OCI-LY7 (cell line): ENCODE measurements at places on chromosomes 6 and 20.

DNA sequence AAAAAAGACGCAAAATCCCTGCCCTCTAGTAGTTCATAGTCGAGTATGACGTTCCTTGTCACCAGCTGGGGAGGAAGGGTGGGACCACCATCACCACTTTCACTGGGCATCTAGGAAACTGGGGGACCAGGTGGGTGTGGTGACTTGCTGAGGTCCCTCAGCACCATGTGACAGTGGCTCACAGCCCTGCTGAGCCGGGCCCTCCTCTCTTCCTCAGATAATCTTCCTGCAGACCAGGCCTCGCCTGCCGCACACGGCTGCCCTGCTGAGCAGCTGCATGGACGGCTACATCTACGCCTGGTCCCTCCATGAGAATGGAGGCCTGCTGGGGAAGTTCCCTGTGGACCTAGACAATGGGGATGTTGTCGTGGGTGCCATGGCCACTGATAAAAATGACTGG is 71.5 kb downstream of the EFCAB8 start:
- no peak for DNase-seq

GRCh38 chr20:46253391-46253790 is 54.9 kb downstream of the CDH22 start:
- DNase-seq = no peak

- DNase-seq = no peak
Observed at GRCh38 chr20:914727-915498, 1.2 kb downstream of the ANGPT4 start.

- no peak for DNase-seq
Observed at GRCh38 chr6:157233686-157234085, 89.6 kb downstream of the TMEM242 start.

DNA sequence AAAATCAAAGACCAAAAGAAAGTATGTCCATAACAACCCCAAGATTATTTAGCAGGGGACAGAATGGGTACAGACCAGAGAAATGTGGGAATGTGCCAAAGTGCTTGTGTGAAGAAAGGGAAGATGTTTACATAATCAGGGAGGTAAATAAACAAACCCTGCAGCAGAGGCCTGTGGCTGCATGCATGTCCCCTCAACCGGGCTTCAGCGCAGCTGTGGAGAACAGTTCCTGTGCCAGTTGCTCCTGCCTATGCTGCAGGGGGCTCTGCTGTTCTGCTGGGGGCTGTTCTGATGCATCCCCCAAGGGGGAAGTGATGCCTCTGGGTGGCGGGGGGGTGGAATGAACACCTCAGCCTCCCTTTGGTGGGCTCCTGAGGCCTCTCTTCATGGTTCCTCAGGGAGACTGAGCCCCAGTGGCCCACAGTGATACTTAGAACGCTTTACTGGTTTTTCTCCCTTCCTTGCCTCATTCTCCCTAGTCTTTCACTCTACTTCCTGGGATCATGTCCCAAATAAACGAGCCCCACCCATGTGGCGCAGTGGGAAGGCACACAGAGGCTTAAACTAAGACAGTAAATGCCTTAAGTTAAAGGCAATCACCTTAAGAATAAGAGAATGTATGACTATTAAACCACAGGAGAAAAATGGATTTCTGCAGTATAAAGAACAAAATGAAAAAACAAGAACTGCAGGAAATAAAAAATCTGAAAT is 23.0 kb downstream of the RAB23 start:
- DNase-seq = no peak

GRCh38 chr6:33764036-33764435 is 17.3 kb upstream of the IP6K3 start:
- DNase-seq = no peak

- no peak for DNase-seq
Observed at GRCh38 chr6:161954699-161955276, 680.9 kb upstream of the AGPAT4 start.

- DNase-seq = no peak
Observed at GRCh38 chr20:58169450-58169849, 59.0 kb downstream of the ANKRD60 start.

DNA sequence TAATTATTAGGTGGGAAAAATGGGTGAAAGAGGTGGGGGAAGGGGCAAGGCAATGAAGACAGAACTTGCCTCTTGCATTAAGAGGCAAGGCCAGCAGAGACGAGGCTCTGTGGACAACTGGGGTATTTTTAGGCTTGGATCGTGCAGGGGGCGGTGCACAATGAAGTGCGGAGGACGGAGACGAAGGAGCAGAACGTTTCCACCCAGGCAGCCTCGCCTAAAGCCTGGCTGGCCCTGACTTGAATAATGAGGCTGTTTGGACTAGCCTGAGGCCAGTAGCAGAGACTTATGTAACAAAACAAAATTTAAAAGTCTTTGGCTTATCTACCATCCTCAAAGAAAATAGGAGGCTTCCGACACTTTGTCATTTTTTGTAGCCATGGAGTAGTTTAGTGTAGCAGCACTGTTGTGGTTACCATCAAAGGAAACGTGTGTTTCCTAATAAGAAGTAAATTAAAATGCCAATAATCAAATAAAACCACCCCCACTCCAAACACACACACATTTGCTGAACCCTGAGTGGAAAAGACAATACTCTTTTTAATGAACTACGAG is 370.0 kb upstream of the CNR1 start:
- DNase-seq = no peak

DNA sequence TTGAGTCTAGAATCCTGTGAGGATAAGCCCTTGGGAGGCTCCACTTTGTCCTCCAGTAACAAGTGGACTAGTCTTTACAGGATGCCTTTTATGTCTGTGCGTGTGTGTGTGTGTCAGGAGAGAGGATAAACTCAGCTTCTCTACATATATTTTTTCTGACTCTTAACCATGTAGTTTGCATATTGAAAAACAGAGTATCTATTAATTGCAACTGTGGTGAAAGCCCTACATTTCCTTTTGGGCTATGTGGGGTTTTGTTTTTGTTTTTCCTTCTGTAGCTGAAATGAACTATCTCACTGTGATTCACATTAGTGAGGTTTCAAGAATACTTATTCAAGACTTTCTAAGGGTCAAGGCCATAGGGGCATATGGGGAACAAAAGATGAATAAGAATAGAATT is 17.7 kb downstream of the TPBG start:
- DNase-seq = no peak

DNA sequence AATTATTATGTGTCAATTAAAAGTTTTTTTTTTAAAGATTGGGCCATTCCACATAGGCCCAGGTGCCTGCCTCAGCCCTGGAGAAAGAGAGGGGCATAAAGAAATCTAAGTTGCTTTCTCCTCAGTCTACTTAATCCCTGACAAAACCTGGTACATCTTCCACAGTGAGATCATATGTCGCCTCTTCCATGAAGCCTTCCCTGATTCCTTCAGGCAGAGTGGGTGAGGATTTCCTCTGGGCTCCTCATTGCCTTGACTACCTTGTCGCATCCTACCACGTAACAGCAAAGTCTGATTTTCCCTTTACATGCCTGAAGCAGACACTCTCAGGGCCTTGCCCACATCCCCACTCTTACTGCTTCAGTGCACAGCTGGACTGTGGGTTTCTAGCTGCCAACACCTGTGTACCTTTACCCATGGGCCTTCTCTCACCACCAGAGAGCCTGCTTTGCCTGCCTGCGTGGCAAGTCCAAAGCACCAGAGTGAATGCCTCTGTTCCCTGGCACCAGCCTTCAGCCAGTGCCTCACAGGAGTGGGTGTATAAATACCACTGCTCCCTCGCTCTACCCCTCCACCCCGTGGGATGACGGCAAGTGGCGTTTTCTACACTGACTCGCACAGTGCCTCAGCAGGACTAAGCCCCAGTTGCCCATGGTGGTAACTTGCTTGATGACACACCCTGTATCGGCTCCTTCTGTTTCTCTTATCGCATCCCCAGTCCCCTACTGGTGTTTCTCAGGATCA is 68.0 kb downstream of the EYA2 start:
- peak; percentile 39 for DNase-seq

DNA sequence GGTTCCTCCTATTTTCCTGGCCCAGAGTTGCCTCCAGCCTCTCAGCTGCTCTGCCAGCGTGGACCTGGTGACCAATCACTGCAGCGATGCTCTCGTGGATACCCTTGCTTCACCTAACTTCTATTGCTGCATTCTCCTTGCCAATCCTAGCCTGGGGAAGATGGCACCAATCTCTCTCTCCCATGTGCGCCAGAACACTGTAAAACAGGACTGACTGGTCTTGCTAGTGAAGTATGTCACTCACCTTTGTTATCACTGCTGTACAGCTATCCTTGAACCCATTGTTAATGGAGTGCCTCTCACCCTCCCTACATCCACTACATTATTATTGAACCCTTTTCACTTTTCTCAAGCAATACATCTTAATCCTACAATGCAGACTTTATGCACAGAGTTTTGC is 80.1 kb downstream of the LYRM4 start:
- no peak for DNase-seq

DNA sequence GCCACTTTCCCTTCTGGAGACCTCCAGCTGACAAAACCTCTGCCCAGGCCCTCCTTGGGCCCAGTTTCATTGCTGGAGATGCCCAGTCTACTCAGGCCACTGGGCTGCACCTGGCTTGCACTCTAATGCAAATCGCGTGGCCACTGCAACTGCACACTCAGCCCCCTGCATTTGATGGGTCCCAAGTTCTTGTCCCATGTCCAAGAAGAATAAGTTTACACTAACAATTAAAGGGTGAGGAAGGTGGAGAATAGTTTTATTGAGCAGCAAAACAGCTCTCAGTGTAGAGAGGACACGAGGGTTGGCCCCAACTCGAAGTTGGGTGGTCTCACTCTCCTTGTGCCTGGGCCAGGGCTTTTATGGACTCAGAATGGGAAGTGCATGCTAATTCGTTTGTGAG is 31.9 kb upstream of the THEMIS start:
- DNase-seq = peak; percentile 1

DNA sequence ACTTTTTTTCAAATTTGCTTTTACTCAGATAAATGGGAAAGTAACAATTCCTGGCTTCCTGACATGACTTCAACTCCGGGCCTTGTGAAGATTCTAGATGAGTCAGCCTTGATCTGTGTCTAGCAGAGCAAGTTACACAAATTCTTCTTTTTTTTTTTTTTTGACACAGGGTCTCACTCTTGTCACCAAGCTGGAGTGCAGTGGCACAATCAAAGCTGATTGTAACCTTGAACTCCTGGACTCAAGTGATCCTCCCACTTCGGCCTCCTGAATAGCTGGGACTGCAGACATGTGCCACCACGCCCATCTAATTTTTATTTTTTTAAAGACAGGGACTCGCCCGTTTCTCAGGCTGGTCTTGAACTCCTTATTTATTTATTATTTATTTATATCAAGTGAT is 7.3 kb upstream of the ARHGAP18 start:
- no peak for DNase-seq

DNA sequence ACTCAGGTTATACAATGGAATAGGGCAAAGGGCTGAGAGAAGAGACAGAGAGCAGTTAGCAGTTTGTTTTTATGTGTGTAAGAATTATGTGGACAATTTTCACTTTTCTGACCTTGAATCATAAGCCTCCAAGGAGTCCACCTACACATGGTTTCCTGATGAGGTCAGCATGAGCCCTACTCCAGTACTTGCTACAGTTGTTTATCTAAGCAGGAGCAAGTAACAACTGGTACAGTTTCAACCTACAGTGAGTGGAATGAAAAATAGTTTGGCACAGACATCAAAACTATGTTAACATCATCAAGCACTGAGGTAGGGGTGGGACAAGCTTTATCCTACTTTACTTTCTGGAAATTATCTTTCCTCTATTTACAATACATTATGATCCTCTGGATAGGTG is 426.7 kb upstream of the ID4 start:
- DNase-seq = no peak
